Glutamatergic neuron (in vitro differentiated cells): ENCODE measurements at places on chromosomes 3 and 15.
A peak's percentile ranks its signal among the peaks of the same experiment; 100 is the strongest.

DNA sequence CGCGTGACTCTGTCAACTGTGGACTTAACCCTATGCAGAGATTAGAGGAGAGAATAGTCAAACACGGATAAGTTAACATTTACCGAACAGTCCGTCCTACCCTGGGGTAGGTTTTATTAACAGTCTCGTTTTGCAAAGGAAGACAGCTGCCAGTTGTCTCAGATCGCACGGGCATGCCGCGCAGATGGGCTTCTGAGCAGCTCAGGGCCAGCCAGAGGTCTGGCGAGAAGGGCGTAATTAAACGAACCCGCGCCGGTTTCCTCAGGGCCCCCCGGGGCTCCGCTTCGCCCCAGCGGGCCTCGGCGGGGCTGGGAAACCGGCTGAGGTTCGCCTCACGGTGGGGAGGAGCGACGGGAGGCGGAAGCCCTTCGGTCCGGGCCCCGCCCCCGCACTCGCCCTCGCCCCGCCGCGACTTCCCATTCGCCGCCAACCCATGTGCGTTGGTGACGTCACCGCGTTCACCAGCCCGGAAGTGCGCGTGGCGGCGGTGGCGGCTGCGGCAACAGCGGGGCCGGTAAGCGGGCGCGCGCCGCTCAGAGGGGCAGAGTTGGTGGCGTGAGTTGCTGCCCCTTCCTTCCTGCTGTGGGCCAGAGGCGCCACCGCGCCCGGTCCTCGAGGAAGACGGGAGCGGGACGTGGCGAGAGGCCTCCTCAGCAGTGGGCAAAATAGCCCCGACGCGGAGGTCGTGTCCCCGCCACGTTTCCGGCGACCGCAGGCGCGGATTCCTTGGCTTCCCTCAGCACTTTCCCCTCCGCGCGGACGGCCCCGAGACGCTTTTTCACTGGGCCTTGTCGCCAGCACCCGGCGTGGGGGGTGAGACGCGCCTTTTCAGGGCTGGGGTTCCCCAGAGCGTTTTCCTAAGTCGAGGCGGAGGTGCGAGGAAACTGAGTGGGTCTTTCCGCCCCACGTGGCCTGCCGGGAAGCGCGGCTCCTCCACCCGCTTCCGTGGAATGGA, at the start of gene TRNT1:
TRNT1 (plus strand) TSS at position 464 of the 955 bp plus-strand sequence. CDS start 2,101 bp downstream, outside the sequence.
- DNase-seq: peak; percentile 98

GRCh38 chr3:148791920-148792319, 35.7 kb upstream of the CPB1 start:
- DNase-seq: no peak

DNA sequence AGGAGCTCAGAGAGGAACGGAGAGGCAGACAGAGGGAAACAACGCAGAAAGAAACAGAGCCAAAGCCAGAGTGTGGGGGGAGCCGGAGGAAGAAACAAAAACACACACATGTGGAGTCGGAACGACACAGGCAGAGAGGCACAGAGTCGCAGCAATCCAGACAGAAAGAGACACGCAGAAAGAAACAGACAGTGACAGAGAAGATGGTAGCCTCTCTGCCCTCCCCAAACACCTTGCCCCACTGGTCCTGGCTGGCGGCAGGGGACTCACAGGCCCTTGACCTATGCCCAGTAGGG, 1.7 kb downstream of the NCKIPSD start:
- DNase-seq: no peak

DNA sequence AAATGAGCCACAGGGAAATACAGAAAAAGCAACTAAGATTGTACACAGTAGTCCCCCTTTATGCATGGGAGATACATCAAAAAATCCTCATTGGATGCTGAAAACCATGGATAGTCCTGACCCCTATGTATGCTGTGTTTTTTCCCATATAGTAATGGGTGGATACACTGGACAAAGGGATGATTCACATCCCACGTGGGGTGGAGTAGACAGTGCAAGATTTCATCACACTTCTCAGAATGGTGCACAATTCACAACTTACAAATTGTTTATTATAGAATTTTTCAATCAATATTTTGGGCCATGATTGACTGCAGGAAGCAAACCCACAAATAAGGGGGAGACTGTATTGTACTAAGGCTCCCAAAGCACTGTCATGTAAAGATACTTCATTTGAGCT, 224.4 kb upstream of the STRIT1 start:
- no peak for DNase-seq

GRCh38 chr3:111885578-111885977, 26.5 kb downstream of the PHLDB2 start:
- no peak for DNase-seq

DNA sequence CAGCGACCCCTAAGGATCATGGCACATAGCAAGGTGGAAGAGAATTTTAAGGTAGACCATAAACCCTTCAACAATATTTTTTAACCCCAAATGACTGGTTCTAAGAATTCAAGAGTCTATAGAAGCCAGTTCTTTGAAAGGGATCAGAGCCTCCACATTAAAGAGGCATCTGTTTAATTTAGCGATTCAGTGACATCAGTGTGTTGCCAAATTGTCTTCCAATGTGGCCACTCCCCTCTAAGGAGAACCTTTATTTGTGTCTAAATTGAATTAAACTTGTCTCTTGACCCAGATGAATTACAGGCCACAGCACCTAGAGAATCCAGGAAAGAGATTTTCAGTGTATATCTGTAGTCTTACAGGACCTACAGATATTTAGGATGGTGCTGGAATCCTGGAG, 6.6 kb upstream of the SH3BP5 start:
- no peak for DNase-seq

GRCh38 chr15:40345225-40345866, 4.6 kb upstream of the CCDC9B start:
- no peak for DNase-seq

DNA sequence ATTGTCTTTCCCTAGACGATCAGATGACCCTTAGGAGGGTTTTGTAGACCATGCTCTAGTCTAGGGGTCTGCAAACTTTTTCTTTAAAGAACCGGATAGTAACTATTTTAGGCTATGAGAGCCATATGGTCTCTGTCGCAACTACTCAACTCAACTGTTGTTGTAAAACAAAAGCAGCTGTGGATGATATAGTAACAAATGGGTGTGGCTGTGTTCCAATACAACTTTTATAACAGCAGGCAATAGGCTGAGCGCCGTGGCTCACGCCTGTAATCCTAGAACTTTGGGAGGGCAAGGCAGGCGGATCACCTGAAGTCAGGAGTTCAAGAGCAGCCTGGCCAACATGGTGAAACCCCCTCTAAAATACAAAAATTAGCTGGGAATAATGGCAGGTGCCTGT, 6.1 kb upstream of the CMTM6 start:
- DNase-seq: no peak

GRCh38 chr15:77013776-77014131, 18.8 kb downstream of the PSTPIP1 start:
- no peak for DNase-seq

GRCh38 chr3:183378951-183379350, 49.5 kb downstream of the MCF2L2 start:
- DNase-seq: no peak

- no peak for DNase-seq
Measured at GRCh38 chr3:58388550-58389091, 45.0 kb downstream of the PDHB start.

DNA sequence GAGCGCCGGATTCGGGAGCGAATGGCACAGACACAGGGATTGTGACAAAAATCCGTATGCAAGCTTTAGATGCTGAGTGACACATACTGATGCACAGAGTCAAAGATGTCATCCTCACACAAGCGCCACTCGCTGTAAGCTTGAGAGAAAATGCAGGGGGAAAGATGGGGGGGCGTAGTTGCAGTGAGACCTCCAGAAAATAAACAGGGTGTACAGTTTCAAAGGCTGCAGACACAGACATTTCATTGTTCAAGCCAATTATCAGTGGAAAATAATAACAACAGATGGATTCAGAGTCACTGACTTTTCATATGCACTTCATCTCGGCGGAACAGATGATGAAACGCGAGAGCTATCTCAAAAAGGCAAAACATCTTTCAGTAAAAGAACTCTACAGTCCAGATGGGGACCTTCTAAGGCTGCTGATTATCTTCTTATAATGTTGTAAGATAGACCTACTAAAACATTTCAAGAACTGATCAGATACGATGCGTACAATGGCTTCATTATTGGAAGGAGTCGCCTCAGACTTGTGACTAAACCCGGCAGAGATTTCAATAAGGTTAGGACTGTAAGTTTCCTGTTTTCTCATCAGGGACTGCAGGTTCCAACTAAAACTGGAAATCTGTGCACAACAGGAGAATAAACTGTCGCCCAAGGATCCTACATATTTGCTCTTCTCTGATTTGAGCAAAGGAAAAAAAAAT, 275.4 kb downstream of the FOXP1 start:
- no peak for DNase-seq

DNA sequence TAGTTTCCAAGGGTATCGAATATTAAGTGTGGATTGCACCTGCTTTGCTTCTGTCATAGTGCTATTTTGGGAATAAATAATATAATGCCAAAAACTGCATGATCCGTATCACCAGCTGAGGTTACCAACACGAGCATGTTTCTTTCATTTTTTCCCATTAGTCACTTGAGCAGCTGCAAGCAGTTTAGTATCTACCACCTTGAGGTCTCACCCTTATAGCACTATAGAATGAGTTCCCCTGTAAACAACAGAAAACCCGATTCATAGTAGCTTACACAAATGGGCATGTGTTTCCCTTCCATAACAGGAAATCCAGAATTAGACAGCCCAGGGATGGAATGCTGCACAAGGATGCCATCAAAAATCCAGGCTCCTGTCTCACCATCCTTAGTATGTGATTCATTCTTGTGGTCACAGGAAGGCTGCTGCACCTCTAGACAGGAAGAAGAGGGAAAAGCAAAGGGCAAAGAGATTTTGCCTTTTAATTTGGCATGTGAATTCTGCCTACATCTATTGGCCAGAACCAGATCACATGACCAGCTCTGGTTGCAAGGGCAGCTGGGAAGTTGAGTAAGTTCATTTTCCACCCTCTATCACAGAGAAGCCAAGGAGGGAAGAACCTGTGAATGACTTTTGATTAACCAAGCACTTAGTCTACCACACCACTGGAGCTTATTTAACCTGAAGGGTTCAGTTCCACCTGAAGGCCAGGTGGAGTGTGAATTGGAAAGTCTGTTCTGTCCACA, 91.3 kb upstream of the SLC25A36 start:
- DNase-seq: no peak

- no peak for DNase-seq
Measured at GRCh38 chr15:49468481-49468839, 45.4 kb downstream of the FGF7 start.

DNA sequence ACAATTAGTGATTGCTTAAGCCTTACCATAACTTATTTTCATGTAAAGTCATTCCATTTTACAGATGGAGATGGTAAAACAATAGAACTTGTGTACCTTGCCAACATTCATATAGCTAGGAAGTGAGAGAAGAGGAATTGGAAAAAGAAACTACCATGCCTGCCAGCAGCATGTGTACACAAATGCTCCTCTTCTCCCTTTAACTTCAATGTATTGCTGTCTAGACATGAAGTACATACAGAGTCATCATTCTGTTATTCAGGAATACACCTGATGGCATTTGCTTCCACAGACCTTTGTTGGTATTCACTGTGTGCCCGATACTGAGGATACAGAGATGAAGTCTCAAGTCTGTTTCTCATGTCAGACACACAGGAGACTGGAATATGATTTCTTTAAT, 7.1 kb upstream of the TMEM207 start:
- DNase-seq: no peak

- DNase-seq: no peak
Measured at GRCh38 chr3:13138833-13139145, 65.6 kb upstream of the IQSEC1 start.

GRCh38 chr3:150635526-150635925, 32.4 kb downstream of the SELENOT start:
- DNase-seq: no peak

GRCh38 chr3:186929685-186930084, 641 bp upstream of the ST6GAL1 start:
- DNase-seq: no peak

DNA sequence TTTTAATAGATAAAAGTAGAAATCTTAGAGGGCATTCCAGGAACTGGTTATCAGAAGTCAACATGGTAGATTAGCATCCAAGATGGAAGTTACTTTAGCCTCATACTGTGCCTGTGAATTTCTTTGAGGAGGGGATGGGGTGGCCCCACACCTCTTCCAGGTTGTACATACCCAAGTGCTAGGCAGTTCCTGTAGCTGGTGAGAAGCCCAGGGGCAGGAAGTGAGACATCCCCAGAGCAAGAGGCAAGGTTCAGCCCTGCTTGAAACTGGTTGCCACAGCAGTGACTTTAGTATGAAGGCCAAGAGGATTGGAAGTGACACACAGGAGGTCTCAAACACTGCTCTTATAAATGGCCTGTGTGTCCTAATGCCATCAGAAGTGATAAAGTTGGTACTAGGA, 11.9 kb downstream of the GTPBP8 start:
- DNase-seq: no peak

DNA sequence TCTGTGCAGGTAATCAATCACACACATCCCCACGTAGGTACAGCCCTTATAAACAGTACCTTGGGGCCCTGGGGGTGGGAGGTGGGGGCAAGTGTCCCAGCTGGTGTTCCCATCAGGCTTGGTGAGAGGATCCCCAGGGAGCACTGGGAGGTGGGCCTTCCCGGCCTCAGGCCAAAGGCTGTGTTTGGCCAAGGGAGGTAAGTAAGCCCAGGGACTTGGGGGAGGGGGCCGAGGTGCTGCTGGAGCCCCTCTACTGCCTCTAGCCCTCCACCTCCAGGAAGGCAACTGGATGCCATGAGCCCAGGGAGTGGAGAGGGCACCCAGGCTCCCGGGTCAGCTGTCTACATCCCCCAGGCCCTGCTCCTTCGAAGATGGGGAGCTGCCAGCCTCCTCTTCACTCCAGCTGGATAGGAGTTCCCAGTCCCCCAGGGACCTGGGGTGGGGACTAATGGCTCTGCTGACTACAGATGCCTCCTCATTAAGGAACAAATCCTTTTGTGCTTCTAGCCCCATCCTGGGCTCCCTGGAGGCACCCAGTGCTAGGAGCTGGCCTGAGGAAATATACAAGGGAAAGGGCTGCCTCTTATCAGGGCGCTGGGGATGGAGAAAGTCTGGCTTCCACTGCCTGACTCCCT, 33.1 kb downstream of the RNU5B-1 start:
- peak; percentile 91 for DNase-seq

DNA sequence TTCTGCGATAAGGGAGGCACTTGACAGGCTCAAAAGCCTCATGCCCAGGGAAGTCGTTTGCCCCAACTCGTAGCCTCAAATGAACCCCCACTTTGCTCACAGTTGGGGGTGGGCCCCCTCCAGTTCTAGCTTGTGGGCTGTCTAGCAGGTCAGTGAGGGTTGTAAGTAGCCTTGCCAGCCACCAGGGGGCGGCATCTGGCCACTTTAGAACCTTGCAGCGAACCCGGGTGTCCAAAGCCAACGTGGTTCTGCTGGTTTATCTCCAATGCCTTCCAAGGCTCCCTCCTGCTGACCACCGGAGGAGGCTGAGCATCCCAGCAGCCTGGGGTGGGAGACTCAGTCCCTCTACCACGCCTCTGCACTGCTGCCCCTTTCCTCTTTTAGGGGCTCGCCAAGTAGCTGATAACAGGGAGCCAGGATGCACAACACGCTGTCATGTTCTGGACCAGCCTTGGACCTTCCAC, 9.2 kb upstream of the RBSN start:
- DNase-seq: peak; percentile 81

- no peak for DNase-seq
Measured at GRCh38 chr3:106228271-106228670, 359.5 kb upstream of the CBLB start.

GRCh38 chr15:53835309-53835708, 75.8 kb upstream of the WDR72 start:
- no peak for DNase-seq

GRCh38 chr15:59550530-59550929, 61.1 kb upstream of the GCNT3 start:
- DNase-seq: no peak
